ENCODE measurements at places on chromosomes 2 and 18. TPM values are rescaled to one million over a fixed set of nuclear protein-coding genes. Genes with fewer than 3 reads are reported as not detected.

Gene ANKRD62
- not detected for polyA plus RNA-seq

Gene CNTNAP5
- polyA plus RNA-seq = 0.02 TPM

- DNase-seq = no peak
Observed at GRCh38 chr2:144904612-144905011, 384.7 kb upstream of the ZEB2 start.

DNA sequence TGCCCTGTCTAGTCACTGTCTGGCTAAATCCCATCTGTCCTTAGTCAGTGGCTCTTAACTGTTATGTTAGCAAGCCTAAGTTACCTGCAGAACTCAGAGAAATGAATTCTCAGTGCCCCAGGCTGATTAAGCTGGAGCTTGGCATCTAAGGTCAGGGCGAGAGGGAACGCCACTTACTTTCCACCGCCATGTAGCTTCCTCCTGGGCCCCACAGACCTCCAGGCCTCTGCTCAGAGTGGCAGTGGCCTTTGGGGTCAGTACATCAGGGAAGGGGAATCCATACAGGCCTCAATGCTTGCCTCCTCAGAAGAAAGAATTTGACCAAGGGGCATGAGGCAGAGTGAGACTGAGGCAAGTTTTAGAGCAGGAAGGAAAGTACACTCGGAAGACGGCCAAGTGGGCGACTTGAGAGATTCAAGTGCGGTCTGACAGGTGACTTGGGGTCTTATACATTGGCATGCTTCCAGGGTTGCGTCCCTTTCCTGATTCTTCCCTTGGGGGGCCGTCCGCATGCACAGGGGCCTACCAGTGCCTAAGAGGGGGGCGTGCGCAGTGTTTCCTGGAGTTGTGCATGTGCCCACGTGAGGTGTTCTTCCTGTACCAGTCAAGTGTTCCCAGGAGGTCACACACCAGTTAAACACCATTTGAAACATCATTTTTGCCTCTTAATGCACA is 64.1 kb downstream of the EMILIN2 start:
- DNase-seq = no peak

GRCh38 chr18:27780061-27780745 is 396.7 kb downstream of the CDH2 start:
- no peak for DNase-seq

DNA sequence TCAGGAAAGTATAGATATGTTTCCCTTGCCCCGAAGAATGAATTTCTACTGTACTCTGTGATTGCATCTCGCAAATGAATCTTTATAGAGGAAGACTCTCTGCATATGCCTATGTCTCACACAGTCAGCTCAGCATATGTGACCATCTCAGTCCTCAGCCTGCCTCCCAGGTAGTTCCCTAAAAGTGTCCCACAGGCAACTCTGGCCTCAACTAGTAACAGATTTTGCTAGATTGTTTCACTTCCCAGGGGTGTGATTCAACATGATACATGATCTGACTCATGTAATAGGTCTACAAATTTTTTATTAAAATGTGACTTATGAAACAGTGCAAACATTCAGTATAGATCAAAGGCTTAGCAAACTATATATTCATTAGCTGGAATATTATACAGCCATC is 296.6 kb upstream of the CRIM1 start:
- DNase-seq = no peak

GRCh38 chr18:50879302-50880118 is 592 bp downstream of the ME2 start:
- no peak for DNase-seq
